ENCODE measurements at places on chromosomes 3 and 15.

DNA sequence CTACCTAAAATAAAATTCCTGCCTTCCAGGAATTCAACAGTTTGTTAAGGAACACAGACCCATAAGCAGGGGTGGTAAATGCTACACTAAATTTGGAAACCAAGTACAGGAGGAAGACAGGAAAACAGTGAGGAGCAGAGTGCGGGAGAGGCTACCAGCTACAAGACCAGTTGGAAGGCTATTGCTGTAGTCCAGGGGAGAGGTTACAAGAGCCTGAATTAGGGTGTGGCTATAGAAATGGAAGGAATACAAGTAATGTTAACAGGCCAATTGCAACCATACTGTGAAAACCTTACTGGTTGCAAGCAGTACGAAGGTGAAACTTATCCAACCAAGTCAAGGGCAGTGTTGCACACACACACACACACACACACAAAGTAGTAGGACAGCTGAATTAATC is 880 bp upstream of the ARMC8 start:
- DNase-seq = no peak

DNA sequence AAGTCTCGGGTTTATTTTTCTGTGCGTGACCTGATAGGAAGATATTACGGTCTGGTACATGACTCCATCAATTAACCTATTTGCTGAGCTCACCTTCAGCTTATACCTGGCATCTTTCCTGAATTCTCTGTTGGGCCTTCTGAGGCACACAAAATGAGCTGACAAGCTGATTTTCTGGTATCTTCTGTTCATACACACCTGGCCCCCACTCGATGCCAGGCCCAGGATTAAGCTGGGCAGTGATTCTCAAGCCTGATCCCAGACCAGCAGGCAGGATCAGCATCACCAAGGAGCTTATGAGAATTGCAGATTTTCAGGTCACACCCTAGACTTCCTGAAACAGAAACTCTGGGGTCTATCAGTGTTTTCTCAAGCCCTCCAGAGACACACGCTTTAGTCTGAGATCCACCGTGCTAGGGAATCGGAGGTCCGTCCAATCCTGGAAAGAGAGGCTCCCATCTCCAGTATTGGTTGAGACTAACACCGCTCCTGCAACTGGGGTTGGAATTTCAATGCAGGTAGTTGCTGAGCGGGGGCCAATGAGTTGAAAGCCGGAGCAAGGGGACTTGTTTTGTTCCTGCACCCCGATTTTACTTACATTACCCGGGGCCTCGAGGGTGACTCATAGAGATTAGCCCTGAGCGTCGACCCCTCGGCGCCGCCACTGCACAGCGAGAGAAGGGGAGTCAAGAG is 636 bp upstream of the EIF1B start:
- DNase-seq = no peak

DNA sequence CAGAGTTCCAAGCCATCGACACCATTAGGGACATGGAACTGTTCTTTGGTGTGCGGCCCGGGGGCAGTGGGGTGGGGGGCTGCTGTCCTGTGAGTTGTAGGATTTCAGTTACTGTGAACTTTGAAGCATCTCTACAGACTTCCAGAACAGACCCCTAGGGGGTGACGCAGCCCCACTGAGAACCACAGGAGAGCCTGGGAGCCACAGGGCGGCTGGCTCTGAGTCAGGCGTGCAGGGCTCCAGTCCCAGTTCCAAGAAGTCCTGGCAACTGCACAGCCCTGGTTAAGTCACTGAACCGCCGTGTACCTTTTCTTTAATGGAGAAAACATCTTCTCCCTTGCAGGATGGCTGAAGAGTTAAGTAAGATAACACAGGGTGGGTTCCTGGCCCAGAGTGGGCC is 23.5 kb upstream of the LRTM1 start:
- DNase-seq = peak; percentile 69

GRCh38 chr3:167728176-167728575 is 6.5 kb downstream of the PDCD10 start:
- no peak for DNase-seq

DNA sequence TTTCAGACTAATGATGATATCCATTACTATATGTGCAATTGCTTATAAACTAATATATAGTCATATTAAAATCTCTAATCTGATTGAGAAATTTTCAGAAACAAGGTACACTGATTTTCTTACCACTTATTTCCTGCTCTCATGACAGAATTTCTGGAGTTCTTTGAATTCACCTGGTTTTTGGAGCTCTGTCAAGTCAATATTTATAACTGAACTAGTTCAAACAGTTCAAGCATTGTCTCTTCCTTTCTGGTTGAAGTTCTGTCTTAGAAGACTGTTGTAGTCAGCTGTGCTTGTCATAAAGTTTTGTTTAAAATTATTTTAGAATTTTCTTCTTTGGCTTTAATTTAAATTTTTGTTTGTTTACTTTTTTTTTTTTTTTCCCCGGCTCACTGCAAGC is 239.9 kb upstream of the CTDSPL start:
- DNase-seq = no peak

GRCh38 chr15:74804935-74805334 is 7.7 kb upstream of the LMAN1L start:
- no peak for DNase-seq

DNA sequence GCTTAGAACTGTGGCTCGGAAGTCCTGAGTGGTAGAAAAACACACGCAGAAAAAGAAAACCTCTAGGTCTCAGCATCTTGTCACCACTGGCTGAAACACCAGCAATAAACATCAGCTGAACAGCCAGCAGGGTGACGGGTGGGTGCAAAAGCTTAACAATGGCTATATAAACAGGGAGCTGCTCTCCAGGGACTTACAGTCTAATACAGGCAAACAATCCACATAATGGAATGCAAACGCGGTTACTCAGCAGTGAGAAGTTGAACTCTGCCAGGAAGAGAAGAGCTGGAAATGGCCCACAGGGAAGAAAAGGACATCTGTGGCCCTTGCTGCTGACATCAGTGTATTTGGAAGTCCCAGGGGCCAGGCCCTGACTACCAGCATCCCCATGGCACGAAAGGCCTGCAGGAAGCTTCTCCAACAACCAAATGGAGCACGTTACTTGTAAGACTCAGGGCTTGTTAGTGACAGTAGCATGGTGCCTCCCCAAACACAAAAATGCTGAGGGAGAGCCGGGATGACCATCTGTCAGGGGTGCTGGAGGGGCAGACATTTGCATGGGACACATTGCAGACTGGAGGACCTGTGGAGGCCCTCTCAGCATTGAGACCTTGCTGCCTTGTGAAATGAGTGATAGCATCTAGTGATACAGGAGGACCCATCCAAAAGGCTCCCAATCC is 3.0 kb downstream of the HEG1 start:
- no peak for DNase-seq

- DNase-seq = no peak
Measured at GRCh38 chr3:161343986-161344385, 27.3 kb downstream of the SPTSSB start.
